Sigmoid colon (tissue), 7 donors: ENCODE measurements at places on chromosomes 7 and 10. TPM values are rescaled to one million over a fixed set of nuclear protein-coding genes. Genes with fewer than 3 reads are reported as not detected.

MALRD1 gene
- total RNA-seq, result 4.7 TPM

DPY19L1 gene
- total RNA-seq, result 13.8 TPM

DNA sequence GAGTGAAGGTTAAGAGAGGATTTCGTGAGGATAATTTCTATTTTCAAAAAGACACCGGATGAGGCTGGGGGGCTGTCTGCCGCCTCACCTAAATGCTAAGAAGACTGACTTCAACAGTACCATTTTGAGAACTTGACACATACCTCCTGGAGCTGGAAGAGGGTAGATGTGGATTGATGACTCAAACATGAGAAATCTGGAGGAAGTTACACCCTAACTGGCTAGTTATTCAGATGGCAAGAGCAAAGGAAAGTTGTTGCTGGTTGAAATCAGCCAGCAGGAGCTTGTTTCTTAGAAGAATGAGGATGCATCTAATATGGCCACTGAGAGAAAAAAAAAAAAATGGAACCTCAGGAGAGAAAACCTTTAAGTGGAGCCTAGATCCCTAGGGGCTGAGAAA, 76.2 kb upstream of the KIAA1217 start:
- H3K27me3 ChIP-seq, result no peaks in the 10 kb centered on the region
- no peak overlapping the region for H3K27ac ChIP-seq
- no peak overlapping the region for H3K4me3 ChIP-seq
- DNase-seq, result no peak
- no peaks in the 10 kb centered on the region for H3K4me1 ChIP-seq

- H3K36me3 ChIP-seq, result no peaks in the 10 kb centered on the region
- H3K4me1 ChIP-seq, result peaks cover under 1% of the 10 kb centered on the region
- no peaks in the 10 kb centered on the region for H3K27me3 ChIP-seq
- no peak for DNase-seq
Observed at GRCh38 chr10:129471447-129472175, 4.6 kb downstream of the MGMT start.

DNA sequence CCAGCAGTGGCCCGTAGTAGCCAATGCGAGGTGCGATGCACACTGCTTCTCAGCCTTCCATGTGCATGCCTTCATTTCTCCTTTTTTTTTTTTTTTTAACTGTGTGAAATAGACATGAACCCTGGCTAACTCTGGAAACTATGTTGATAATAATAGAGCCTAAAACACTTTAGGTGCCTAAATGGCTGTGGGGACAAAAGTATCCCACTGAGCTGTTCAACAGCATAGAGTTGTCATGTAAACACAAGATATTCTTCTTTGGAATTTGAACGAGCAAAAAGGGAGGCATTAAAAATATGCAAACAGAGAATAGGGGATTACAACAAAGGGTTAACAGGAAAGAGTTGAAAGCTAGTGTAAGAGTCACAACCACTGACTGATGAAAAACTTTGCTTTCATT, 162.1 kb upstream of the NOBOX start:
- H3K27me3 ChIP-seq, result no peaks in the 10 kb centered on the region
- no peak overlapping the region for H3K4me3 ChIP-seq
- no peaks in the 10 kb centered on the region for H3K36me3 ChIP-seq
- no peaks in the 10 kb centered on the region for H3K4me1 ChIP-seq

GRCh38 chr7:121761399-121761798, 111.6 kb upstream of the PTPRZ1 start:
- no peaks in the 10 kb centered on the region for H3K36me3 ChIP-seq
- no peak overlapping the region for H3K27ac ChIP-seq
- H3K4me1 ChIP-seq, result no peaks in the 10 kb centered on the region
- no peak for DNase-seq

GRCh38 chr7:75945297-75946168, 30.6 kb downstream of the POR start:
- H3K4me3 ChIP-seq, result no peak overlapping the region
- DNase-seq, result no peak
- H3K27me3 ChIP-seq, result no peaks in the 10 kb centered on the region
- H3K27ac ChIP-seq, result no peak overlapping the region
